ENCODE measurements at places on chromosomes 5 and 9.

GRCh38 chr9:110083866-110084265, 124.1 kb downstream of the C9orf152 start:
- DNase-seq = no peak

DNA sequence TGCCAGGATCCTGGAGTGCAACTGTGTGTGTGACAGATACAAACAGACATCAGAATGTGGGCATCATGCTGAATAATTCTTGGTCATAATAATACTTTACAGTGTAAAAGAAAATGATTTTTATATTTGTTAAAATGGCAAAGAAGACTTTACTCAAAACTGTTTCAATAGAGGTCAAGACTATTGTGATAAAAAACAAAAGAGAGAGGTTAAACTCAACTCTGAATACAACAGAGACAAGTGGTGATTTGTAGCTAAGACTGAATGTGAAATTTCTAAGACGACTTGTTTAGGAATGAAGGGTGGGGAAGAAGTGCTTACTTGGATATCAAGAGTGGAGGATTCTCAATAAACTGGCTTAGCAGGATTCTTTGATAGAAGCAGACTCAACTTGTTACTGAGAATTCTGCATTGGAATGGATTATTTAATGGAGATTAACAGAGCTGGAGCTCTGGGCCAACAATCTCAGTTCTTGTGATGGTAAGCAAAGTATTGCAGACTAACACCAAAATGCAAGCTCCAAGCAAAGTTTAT, 457.4 kb upstream of the CDH18 start:
- DNase-seq = no peak

GRCh38 chr5:90560771-90561170, 2.2 kb downstream of the ADGRV1 start:
- no peak for DNase-seq

GRCh38 chr5:139284295-139284694, 9.2 kb upstream of the MATR3 start:
- no peak for DNase-seq

DNA sequence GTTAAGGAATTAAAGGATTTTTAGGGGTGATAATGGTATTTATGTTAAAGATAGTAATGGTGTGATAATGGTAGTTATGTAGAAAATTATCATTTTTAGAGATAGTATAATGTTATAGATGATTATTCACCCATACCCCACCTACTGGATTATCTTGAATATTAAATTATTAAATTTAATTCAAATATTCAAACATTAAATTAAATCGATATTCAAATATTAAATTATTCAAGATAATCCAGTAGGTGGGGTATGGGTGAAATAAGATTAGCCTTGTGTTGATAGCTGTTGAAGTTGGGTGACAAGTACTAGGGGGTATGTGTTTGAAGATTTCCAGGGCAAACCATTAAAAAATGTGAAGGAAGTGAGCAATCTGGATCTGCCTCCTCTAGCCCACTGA, 15.6 kb downstream of the FAM219A start:
- DNase-seq = no peak

- no peak for DNase-seq
Measured at GRCh38 chr9:99650187-99650874, 171.4 kb upstream of the NR4A3 start.

DNA sequence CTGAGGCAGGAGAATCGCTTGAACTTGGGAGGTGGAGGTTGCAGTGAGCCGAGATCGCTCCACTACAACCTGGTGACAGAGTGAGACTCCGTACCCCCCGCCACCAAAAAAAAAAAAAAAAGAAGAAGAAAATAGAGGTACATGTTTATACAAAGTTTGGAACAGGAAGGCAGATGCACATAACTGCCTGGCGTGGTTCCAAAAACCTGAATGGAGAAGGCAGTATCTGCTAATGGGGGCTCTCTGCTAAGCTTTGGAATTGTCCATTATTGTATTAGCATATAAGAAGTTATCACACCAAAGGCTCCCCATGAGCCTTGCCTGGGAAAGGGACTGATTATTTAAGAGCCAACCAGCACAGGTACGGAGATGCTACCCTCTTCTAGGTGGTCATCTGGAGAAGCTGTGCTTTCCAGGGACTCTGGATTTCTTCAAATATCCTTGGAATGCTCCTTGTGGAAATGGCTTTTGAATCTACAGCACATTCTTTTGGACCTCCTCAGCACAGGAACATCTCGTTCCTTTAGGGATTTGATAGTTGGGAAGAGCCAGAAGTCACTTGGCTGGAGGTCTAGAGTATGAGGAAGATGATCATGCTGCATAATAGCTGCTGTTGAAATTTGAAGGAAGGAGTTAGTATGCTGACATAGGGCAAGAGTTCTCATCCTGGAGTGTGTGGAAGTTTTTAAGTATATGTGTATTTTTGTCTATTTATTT, 42.5 kb upstream of the ABCA1 start:
- no peak for DNase-seq

DNA sequence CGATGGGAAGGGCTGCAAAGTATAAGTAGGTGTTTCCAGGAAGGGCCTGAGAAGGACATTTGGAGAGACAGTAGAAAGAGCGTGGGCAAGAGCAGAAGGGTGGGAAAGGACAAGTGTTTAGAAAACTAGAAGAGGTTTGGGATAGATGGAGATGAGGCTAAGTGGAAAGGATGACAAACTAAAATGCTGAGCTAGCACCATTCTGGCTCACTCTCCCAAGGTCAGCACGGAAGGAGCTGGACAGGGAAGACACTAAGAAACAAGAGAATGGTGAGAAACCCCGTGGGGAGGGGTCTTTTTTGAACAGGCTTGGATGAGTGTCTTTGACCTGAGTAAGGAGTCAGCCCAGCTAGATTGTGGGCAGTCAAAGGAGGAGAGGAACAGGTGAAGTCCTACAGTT, 286.0 kb downstream of the CDK5RAP2 start:
- DNase-seq = no peak

GRCh38 chr9:115396071-115396529, 278.1 kb upstream of the TNC start:
- no peak for DNase-seq

- DNase-seq = no peak
Measured at GRCh38 chr9:95211028-95211427, 106.5 kb downstream of the FANCC start.

- DNase-seq = no peak
Measured at GRCh38 chr9:34647084-34647403, 569 bp downstream of the GALT start.

Data from activated CD4-positive, alpha-beta T cell treated with anti-CD3 and anti-CD28 coated beads for 24 hours (primary cell).